ENCODE measurements at places on chromosomes 1 and 21.
A peak's percentile ranks its signal among the peaks of the same experiment; 100 is the strongest.

- DNase-seq = no peak
Observed at GRCh38 chr1:212986551-212986950, 29.1 kb downstream of the ANGEL2 start.

DNA sequence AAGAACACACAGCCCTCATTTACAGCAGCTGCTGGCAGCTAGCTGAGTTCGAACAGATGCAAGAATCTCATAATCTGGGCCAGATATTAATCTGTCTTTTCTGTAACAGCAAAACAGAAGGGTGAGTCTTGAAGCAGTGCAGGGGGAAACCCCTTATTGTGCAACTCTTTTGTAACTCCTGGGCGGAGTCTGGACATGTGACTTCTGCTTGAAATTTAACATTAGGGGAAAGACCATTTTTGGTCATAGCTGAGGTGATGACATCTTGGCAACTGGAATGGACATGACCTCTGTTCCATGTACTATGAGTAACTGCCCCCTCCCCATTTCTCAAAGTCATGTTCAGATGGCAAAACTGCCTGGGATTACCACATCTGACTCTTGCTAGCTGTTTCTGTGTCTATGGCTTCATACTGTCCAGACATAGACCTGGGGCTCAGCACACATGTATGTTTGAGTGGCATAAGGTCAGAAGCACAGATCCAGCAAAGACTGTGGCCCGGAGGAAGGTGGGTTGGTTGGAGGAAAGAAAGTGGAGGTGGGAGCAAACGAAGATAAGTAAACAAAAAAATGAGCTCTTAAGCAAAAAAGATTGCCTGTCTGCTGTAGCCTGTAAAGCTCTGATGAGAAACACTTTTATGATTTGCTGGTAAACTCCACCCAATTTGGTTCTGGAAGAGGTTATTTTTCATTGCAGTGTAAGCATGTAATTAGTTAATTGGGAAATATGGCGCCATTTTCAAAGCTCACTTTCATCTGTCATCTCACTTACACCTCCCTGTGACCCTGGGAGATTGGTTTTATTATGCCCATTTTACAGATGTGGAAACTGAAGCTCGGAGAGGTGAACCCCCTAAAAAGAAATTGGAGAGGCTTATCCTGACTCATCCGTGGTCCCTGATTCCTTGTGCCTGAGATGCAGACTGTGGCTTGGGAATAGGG, 26.1 kb downstream of the ETS2 start:
- DNase-seq = no peak

- no peak for DNase-seq
Observed at GRCh38 chr1:111225091-111225490, 2.4 kb upstream of the CHI3L2 start.

- DNase-seq = peak; percentile 74
Observed at GRCh38 chr1:155062702-155063411, 683 bp upstream of the EFNA4 start.

DNA sequence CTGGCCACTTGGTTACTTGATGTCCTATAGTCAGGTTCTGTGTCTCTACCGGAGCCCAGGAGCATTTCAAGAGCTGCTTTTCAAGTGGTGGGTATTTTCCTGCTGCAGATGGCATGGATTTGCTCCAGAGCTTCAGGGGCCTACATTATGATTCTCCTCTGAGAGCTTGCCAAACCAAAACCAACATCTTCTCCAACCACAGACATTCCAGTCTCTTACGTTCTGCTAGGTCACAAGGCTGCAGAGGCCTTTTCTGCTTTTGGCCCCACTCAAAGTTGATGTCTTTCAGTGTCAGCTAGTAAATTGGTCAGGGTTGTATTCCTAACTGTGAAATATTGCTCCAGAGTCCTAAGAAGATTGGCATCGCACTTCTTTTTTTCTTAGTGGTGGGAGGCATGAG, 14.7 kb upstream of the AQP10 start:
- DNase-seq = no peak

DNA sequence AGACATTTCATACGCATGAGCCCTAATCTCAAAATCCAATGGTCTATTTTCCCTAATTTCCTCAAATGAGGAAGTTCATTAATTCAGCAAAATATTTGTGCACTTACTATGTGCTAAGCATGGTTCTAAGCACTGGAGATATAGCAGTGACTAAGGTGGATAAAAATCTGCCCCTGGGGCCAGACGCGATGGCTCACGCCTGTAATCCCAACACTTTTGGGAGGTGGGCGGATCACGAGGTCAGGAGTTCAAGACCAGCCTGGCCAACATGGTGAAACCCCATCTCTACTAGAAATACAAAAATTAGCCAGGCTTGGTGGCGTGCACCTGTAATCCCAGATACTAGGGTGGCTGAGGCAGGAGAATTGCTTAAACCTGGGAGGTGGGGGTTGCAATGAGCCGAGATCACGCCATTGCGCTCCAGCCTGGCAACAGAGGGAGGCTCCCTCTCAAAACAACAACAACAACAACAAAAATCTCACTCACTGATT, 4.3 kb upstream of the MIIP start:
- no peak for DNase-seq
